Uterus (tissue), 4 donors: ENCODE measurements at places on chromosomes 5 and 9. TPM values are rescaled to one million over a fixed set of nuclear protein-coding genes. Genes with fewer than 3 reads are reported as not detected.

KIF3A gene
- total RNA-seq = 203 TPM

PCDHGB6 gene
- 3.1 TPM for total RNA-seq

GHR gene
- 19.7 TPM for total RNA-seq

PAPPA gene
- total RNA-seq = 4.2 TPM

SYK gene
- 10.6 TPM for total RNA-seq

SERF1A gene
- total RNA-seq = 10.8 TPM

CCDC183 gene
- not detected for total RNA-seq

SLC36A2 gene
- total RNA-seq = not detected

SH3GL2 gene
- 7.0 TPM for total RNA-seq

CER1 gene
- total RNA-seq = not detected

SVEP1 gene
- total RNA-seq = 53.4 TPM

PCDHB8 gene
- total RNA-seq = 5.4 TPM

N4BP3 gene
- total RNA-seq = 9.6 TPM

DNA sequence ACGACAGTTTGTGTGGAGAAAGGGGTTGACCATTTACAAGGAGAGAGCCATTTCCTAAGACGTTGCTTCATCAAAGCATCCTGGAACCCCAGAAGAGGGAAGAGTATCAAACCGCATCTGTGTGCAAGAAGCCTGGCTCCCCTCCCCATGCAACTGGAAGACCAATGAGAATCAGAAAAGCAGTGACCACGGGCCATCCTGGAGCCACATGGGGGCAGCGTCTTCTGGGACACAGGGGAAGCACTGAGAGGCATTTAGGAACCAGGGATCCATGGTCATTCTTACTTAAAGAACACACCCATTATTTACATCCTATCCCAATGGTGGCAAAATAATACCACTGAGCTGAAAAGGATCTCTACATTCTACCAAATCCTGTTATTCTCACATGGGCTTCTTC is 29.3 kb downstream of the SEMA5A start:
- no peak for DNase-seq

DNA sequence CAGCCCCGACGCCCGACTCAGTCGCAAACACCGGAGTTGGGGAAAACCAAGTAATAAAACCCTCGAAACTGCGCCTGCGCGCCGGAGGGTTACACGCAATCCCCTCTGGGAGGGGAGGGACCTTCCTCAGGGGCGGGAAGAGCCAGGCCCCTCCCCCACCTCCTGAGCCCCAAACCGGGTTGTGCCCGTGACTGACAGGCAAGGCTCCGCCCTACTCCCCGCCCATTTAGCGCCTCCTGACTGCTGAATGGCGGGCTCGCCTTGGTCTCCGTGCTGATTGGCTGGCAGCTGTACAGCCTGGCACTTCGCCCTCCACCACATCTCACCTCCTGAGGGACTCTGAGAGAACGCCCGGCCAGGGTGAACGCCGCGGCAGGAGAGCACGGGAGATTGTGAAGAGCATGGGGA is at the start of gene PRDM9:
Gene PRDM9, plus strand, starts transcription at position 332 of the 408 bp plus-strand sequence. CDS start 1,425 bp downstream, outside the sequence.
- peak; percentile 41 for DNase-seq

- no peak for DNase-seq
These were observed 23.7 kb upstream of the OR2S2 start for GRCh38 chr9:35981699-35982098.

- no peak for DNase-seq
These were observed 27.8 kb upstream of the ALDOB start for GRCh38 chr9:101463397-101463796.

- DNase-seq = no peak
These were observed 10.3 kb upstream of the AK1 start for GRCh38 chr9:127887792-127888191.

DNA sequence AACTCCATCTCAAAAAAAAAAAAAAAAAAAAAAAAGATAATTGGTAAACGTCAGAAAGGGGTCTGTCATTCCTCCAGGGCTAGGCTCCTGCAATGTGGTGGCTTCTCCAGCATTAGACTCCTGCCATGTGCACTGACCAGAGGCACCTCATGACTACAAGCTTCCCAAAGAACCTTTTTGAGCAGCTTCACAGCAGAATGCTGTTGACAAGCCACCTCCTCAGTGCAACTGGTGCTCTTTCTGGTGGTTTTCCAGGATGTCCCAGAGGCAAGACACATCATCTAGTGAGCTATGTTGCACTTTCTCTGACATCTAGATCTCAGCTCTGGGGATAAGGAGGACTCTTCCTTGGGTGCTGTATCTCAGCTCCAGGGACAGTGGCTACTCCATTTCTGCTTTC is 11.6 kb downstream of the RPL37 start:
- DNase-seq = no peak

DNA sequence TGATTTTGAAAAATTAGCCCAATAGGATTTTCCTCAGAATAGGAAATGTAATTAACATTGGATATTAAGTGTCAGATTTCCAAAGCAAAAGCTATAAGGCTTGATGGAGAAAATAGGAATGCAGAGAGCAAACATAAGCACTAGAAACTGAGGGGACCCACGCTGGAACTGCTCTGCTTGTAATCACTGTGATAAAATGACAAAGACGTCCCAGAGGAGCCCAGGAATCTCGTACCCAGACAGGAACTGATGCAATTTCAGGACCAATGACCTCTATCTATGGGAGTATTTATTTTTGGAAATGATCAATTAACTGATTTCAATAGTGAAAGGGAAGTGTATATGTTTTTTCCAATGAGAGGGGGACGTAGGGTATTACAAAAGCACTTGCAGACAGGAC is 714.5 kb upstream of the WWC1 start:
- DNase-seq = no peak

- no peak for DNase-seq
These were observed 25.5 kb downstream of the FOXI1 start for GRCh38 chr5:170131235-170131634.

DNA sequence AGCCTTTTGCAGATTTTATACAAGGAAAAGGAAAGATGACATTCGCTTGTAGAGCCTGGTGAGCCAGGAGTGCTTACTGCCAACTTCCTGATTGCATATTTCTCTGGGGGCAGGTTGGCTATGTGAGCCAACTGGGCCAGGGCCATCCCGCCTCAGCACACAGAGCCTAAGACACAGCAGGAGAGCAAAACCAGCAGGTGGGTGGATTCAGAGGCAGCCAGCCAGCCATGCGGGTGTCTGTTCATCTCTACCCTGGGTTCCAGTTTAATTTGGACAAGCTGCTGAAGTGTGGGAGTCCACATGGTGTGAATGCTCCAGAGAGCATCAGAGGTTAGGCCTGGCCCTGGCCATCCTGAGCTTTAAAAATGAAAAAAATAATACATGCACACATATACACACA is 291.4 kb downstream of the ARHGEF28 start:
- no peak for DNase-seq

GRCh38 chr9:119366909-119367682 is 2.1 kb downstream of the BRINP1 start:
- DNase-seq = no peak

GRCh38 chr5:117425163-117425562 is 850.5 kb upstream of the SEMA6A start:
- DNase-seq = no peak

DNA sequence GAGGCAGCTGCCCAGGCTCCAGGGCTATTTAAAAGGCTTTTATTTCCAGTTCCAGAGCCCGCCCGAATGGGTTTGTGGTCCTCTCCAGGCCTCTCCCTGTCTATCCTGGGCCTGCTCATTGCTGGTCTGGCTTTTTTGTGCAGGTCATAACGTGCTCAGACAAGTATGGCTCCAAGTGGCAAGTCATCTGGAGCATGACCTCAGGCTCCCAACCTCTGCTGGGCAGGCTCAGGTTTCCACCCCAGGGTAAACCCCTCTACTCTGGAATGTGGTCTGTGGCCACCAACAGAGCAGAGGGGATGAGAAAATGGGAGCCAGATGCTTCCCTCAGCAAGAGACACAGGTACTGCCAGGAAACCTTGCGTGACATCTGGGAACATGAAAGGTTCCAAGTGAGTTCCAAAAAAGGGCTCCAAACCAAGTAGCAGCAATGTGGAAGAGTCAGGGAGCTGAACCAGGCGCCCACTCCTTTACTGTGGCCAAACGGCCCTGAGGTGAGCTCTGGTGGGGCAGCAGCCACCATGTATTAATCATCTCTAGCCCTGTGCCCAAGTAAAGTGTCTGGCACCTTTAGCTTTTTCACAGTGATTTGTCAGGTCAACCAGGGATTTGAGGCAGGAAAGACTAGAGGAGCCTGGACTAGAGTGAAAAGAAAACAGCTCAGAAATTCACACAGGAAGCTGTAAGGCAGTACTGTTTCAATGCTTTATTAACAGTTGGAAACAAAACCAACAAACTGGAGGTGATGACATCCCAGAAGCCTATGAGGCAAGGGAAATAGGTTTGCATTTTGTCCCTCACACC is 25.7 kb downstream of the PCDHGC5 start:
- no peak for DNase-seq

DNA sequence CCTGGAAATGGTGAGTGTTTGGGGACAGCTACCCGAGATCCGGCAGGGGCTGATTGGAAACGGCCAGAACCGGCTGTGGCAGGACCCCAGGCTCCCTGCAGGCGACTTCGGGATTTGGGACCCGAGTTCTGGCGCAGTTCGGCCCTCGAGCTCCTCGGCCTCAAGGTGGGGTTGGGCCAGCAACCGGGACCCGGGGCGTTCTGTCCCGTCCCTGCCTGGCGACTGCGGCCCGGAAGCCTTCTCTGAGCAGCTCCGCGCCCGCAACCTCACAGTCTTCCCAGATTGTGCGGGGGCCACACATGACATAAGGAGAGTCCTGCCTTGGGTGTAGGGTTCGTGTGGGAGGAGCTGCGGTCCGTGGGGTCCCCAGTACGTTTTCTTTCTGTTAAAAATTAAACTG is 23.2 kb upstream of the NEURL1B start:
- DNase-seq = no peak

- DNase-seq = no peak
These were observed 152.2 kb downstream of the ARHGAP26 start for GRCh38 chr5:142922223-142922952.

- no peak for DNase-seq
These were observed 27.0 kb upstream of the C9orf72 start for GRCh38 chr9:27600256-27600655.

GRCh38 chr9:83012168-83012921 is 50.6 kb downstream of the RASEF start:
- no peak for DNase-seq

- DNase-seq = no peak
These were observed 135.2 kb downstream of the AOPEP start for GRCh38 chr9:94861589-94862272.

DNA sequence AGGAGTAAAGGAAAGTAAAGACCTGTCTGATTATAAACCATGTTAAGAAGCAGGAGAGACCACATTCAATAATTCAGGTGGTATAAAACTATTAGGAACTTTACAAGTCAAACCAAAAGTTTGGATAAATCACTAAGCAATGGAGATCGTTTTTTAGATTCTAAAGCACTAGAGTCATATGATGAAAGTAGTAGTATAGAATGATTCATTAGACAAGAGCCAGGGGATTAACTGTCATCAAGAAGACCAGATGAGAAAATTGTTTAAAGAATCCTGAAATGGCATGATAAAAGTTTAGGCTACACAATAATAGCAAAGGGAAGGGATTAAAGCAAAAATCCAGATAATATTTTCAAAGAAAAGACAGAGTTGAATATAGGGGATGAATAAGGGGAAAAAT is 12.9 kb upstream of the CARNMT1 start:
- DNase-seq = no peak

DNA sequence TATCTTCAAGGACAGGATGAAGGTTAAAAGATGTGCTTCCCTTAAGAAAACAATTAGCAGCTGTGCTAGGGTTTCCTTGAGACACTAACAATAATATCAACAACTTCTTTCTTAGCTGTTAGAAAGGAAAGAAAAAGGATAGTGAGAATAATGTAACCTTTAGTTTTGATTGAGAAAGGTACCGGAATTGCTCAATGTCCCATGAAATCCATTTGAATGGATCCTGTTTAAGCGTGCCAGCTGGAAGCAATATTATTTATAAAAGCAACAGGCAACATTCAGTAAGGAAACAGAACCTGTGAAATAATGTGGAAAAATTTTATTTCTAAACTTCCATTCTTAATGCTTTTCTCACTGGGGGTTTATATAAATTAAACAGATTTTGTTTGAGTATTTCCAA is 120.9 kb downstream of the CCDC192 start:
- DNase-seq = no peak

DNA sequence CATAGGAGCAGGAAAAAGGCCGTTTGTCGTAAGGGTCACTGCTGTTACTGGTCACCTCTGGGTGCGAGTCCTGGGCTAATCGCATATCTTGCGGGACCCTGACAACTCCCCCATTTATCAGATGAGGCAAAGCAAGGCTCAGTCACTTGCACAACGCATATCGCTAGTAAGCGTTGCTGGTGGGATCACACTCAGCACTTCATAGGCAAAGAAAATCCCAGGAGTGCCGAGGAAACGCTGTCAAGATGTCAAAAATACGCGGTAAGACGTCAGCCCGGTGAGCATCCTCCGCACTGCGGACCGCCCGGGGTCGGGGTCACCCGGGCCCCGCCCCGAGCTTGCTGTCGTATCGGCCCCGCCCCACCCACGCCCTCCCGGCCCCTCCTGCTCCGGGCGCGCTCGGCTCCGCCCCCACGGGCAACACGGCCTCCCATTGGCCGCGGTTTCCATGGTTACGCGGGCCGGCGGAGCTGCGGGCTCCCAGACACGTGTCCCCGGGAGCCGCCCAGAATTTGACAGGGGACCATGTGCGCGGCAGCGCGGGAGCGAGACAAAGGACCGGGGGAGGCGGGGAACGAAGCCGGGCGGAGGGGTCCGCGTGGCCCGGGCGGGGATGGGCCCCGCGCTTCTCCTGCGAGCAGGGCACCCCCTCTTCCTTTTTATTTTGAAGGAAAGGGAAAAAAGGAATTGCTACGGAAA is 80.2 kb upstream of the IER5L start:
- DNase-seq = peak; percentile 93

- DNase-seq = no peak
These were observed 83.9 kb downstream of the SPOCK1 start for GRCh38 chr5:137415231-137415681.

DNA sequence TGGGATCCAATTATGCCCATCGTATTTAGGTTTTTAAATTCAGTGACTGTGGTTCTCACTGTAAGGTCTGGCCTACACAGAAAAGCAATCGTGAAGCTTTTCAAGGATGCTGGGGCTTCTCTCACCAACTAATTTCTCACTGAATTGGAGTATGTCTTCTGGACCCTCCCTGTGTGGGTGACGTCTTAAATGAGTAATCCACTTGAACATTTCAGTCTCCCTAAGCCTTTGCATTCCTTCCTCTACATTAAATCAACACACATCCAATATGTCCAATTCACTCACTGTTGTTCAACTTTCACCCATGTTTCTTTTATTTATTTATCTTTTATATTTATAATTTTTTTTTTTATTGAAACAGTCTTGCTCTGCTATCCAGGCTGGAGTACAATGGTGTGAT is 12.5 kb upstream of the BTF3 start:
- DNase-seq = no peak

- DNase-seq = no peak
These were observed 616.5 kb downstream of the PTPRD start for GRCh38 chr9:9996259-9996658.

GRCh38 chr5:43357067-43357466 is 43.9 kb upstream of the HMGCS1 start:
- DNase-seq = no peak

- peak; percentile 34 for DNase-seq
These were observed 47.3 kb downstream of the PRLR start for GRCh38 chr5:35182910-35183535.

GRCh38 chr5:38722918-38723317 is 122.9 kb upstream of the OSMR start:
- DNase-seq = no peak

- no peak for DNase-seq
These were observed 16.4 kb downstream of the ATP6V0E1 start for GRCh38 chr5:172999974-173000373.

- no peak for DNase-seq
These were observed 31.3 kb downstream of the RAI14 start for GRCh38 chr5:34687269-34688011.
